ENCODE measurements at places on chromosomes 6 and 20.

GRCh38 chr6:134198093-134198492 is 119.8 kb downstream of the SGK1 start:
- DNase-seq = no peak

- no peak for DNase-seq
Measured at GRCh38 chr6:144898052-144898689, 613.0 kb downstream of the UTRN start.

- DNase-seq = no peak
Measured at GRCh38 chr6:149137594-149137993, 179.9 kb upstream of the TAB2 start.

GRCh38 chr20:32366380-32366779 is 8.2 kb downstream of the ASXL1 start:
- no peak for DNase-seq

- DNase-seq = no peak
Measured at GRCh38 chr6:28771401-28772267, 152.2 kb downstream of the TRIM27 start.

DNA sequence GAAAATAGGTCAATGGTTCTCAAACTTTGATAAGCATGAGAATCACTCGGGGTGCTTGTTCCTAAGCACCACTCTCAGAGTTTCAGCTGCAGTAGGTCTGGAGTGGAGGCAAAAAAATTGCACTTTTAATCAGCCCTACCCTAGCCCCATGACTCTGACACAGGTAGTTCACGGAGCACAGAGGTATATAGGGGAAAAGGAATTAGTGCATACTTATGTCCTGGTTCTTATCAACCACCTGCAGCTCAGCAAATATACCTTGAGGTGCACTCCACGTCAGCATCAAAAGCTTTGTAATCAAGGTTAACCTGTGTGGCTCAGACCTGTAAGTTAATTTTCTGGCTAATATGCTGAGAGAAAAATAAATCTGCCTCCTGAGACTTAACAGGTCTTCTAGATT is 138.8 kb upstream of the HMGN3 start:
- DNase-seq = no peak

Measured in GM12892 (cell line).